ENCODE measurements at places on chromosomes 3 and 15. TPM values are rescaled to one million over a fixed set of nuclear protein-coding genes. Genes with fewer than 3 reads are reported as not detected.

LRRC31 gene
- total RNA-seq, result not detected

HRH1 gene
- total RNA-seq, result 24.1 TPM

ADGRG7 gene
- not detected for total RNA-seq

MIX23 gene
- total RNA-seq, result 19.1 TPM

STARD5 gene
- 7.2 TPM for total RNA-seq

CTXN2 gene
- total RNA-seq, result not detected

ATP8B4 gene
- 11.7 TPM for total RNA-seq

GOLGA6L4 gene
- 8.0 TPM for total RNA-seq

SCAMP5 gene
- total RNA-seq, result 5.2 TPM

CPN2 gene
- total RNA-seq, result not detected

PYGO1 gene
- total RNA-seq, result 26.1 TPM

CSPG4 gene
- total RNA-seq, result 4.9 TPM

RETNLB gene
- not detected for total RNA-seq

CD200 gene
- total RNA-seq, result 11.3 TPM

TF gene
- 2.0 TPM for total RNA-seq

AMIGO3 gene
- 2.0 TPM for total RNA-seq

BNC1 gene
- 0.48 TPM for total RNA-seq

CASR gene
- total RNA-seq, result 0.22 TPM

LMOD3 gene
- not detected for total RNA-seq

RIOX2 gene
- total RNA-seq, result 23.0 TPM

MYLK gene
- total RNA-seq, result 50.2 TPM

RAB11A gene
- total RNA-seq, result 152 TPM

GOLGA8G gene
- total RNA-seq, result not detected

Measured in ovary (tissue), 10 donors.